Stimulated activated CD4-positive, alpha-beta T cell treated with anti-CD3 and anti-CD28 coated beads, Interleukin-2, amount 100 ng/mL, for 4 hours (primary cell): ENCODE measurements at places on chromosomes 12 and 14.

- DNase-seq = no peak
These were observed 114.0 kb downstream of the RPAP3 start for GRCh38 chr12:47591795-47592194.

GRCh38 chr12:47979166-47979565, 15.8 kb downstream of the TMEM106C start:
- no peak for DNase-seq

GRCh38 chr12:88255847-88256246, 113.7 kb downstream of the TMTC3 start:
- DNase-seq = no peak

- DNase-seq = no peak
These were observed 84.1 kb downstream of the BCL11B start for GRCh38 chr14:99187858-99188257.

DNA sequence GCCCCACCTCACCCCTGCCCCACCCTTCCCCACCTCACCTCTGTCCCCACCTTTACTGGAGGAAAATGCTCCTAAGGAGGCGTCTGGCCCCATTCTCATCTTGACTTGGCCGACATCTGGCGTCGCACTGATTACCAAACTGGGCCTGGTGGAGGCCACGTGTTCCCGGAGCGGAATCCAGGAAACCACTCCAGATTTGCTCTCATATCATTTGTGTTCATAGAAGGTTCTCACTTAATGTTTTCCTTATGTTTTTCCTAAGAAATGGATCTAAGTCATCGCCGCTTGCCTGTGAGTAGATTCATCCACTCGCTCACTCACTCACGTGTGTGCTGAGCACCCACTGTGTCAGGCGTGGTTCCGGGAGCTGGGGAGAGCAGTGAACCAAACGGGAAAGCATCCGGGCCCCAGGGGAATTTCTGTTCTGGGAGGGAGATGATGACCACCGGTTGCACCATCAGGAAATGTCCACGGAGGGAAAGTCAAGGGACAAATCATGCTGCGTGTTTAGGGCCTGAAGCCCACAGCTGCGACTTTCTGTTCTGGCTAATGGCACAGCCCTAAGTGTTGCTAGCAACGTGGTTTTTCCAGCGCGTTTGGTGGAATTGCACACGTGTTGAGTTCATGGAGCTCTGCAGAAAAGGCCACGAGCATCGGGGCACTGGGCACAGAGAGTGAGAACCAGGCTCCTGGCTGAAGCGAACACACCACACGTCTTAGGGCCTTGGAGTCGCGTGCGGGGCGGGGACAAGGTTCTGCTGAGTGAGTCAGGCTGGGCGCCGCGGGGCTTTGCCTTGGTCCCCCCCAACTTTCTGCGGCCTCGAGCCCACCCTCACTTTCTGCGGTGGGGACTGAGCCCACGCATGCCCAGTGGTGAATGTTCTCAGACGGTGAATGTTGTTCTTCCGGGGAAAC, 57.7 kb downstream of the ADGRD1 start:
- DNase-seq = no peak

DNA sequence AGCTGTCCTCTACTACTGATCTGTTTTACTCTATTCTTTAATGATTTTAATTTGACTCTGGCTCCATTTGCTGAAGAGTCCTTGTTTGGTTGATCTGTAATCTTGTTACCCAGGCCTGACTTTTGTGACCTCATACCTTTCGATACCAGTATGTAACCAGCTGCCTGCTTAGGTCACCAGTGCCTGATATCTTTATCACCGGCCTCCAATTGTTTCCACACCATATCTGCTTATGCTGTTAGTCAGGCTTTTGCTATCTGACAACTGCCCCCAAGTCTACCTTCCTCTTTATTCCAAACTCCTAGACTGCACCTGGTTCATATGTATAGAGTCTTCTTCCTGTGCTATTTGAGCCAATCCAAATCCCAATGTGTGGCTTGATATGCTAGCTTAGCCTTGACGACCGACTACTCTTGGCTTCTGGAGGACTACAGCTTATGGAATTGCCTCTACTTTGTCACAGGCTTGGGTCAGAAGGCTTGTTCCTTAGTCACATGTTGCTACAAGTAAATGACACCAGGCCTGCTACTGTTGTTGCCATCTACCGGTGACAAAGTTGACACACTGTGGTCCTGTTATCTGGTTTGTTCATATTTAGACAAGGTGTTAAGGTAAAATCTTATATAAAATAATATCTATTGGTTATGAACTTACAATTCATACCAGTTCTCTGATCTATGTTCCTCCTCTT, 193.9 kb downstream of the TRHDE start:
- no peak for DNase-seq

DNA sequence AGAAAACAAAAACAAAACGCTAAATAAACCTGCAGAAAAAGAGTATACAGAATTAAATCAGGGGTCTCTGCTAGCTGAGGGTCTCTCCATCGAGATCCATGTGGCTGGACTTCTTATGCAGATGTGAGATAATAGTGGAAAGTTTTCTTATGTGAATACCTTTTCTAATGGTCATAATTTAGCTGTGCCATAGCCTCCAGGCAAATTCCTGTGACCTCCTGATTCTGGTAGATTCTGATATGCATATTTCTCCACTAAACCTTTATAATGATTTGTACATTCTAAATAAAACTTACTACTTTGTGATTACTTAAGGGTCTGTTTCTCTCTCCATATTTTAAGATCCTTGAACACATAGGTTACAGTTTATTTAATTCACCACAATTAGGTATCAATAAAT, 1002.6 kb downstream of the GALC start:
- DNase-seq = no peak

DNA sequence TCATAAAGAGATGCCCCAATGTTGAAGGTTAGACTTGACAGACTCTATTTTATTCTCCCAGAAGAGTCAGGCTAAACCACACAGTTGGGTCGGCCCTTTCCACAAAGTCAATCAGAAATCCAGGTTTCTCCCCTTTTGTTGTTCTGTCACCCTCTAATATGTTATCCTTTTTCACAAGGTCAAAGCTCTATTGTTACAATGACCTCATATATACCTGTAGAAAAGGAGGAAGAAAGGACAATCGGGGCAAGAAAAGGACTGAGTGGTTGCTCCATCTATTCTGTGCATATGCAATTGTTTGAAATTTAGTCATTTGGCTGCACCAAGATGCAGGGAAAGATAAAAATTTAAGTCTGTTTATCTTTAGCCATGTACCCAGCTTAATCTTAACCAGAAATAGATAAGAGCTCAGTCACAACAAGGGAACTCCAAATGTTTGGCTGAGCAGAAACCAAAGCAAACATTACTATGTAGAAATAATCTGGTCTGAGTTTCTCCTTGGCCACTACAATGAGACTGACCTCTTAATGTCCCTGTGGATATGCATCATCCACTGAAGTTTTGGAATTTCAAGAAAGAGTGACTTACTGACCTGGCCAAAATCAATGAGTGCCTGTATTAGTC, 503.7 kb downstream of the GALC start:
- no peak for DNase-seq

DNA sequence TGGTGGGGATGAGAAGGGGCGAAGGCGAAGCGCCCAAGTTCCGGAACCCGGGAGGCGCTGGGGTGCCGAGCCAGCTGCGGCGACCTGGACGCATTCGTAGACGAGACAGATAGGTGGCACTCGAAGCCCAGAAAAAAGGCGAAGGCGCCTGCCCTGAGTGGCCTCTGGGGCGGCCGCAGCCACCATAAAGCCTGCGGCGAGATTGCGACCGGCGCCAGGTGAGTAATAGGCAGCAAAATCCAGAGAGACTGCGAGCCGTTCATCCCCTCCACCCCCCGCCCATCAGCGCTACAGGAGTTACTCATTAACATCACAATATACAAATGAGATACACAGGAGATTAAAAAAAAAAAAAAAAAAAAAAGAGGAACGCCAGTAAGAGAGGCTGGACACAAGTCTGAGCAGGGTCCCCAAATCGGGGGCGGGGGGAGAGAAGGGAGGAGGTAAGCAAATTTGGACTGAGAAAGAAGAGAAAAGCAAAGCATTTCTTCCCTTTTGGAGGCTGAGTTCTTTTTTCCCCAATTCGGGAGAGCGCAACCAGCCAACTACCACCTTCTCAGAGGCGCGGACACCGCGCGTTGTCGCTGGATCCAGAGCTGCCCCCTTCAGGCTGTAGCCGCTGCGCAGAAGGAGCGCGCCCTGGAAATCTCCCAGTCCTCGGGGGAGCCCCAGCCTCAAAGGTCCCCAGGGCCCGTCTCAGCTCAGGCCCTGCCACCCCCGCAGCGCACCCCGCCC, 15.7 kb downstream of the TBX3 start:
- DNase-seq = no peak

GRCh38 chr14:26180221-26180620, 417.6 kb downstream of the NOVA1 start:
- no peak for DNase-seq

DNA sequence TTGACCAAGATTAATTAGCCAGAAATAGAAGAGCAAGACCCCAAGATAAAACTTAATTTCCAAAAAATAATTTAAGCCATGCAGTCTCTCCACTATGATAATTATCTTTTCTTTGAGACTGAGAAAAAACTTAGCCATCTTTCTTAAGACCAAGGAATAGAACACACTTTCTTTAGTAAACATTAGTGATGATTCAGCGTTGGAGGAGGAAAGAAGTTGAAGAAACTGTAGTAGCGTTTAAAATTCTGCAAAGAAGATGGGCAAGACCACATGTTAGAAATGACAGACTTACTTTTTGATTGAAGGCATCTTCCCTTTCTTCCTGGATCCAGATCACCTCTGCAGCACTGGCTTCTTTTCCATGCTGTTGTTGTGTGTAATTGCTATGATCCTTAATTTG, 124.8 kb upstream of the RASSF8 start:
- no peak for DNase-seq

DNA sequence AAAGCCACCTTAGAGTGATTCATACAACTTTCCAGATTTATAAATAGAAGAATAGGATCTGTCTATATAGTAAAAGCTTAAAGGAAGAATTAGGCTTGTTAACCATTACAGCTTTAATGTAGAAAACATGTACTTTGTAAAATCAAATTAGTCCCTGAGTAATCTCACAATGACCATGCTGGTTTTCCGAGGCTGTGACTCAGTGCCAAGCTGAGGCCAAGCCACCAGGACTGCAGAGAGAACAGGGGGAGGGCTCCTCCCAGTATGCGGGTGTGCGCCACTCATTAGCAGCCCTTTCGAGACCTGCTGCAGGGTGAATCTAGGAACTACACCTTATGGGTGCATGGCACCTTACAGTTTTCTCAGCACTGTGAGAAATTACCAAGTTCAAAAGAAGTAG, 167.0 kb downstream of the EFCAB11 start:
- no peak for DNase-seq

GRCh38 chr14:101065246-101065645, 161.7 kb upstream of the RTL1 start:
- no peak for DNase-seq

- no peak for DNase-seq
These were observed 6.1 kb downstream of the RND1 start for GRCh38 chr12:48859607-48860006.

- no peak for DNase-seq
These were observed 918.7 kb downstream of the AACS start for GRCh38 chr12:125983784-125984500.

DNA sequence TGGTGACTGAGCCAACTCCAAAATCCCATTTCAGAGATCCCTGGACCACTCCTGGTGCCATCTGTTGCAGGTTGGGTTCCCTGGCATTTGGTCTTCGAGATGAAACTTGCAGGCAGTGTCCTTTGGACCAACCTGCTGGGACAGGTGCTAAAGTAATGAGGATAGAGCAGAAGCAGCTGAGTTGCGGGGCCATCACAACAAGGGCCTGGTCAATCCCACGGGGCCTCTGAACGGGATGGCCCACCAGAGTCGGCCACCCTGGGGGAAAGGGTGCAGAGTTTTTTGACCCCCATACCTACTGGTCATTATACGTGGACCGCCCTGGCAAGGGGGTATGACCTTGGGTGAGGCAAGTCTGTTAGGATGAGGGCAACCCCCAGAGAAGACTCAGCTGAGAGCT, 39.3 kb downstream of the DLK1 start:
- no peak for DNase-seq

- DNase-seq = no peak
These were observed 40.4 kb downstream of the SFSWAP start for GRCh38 chr12:131751335-131751734.

DNA sequence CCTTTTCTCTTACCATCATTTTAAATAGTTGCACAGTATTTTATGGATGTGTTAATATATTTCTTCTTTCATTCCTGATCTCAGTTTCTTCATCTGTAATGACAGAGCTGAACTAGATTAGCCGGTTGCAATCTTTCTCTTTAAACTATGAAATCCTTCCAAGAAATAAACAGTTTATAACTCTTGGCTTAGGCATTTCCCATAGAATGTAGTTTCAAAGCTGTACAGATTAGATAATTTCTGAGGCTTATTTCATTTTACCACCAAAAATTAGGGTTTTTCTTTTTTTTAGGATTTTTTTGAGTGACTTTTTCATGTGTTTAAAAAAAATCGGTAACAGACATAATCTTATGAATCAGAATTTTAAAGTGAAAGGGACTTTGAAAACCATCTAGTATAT, 144.0 kb downstream of the RAD51B start:
- DNase-seq = no peak

DNA sequence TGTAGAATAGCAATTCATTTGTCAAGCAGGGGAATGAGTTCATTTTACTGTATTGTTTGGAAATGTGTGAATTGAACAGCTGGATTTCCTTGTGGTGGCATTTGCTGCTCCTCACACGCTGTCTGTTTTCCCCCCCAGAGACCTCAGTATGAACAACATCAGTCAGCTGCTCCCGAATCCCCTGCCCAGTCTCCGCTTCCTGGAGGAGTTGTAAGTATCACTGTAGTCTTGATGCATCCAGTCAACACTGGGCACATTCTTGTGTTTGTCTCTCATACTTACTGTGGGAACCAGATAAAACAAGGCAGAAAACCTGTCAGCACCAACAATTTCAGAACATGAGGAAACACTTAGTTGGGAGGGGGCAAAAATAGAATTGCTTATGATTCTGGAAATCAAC, 64.9 kb downstream of the LGR5 start:
- DNase-seq = no peak

DNA sequence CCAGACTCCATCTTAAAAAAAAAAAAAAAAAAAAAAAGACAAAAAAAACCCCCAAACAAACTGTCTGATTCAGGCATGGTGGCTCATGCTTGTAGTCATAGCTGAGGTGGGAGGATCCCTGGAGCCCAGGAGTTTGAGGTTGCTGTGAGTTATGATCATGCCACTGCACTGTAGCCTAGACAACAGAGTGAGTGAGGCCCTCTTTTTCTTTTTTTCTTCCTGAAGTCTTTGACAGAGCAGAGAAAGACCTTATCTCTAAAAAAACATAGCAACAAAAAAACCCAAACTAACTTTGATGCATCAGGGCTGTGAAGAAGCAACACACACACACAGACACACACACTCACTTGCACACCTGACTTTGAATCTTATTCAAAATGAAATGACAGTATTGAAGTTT, 7.7 kb upstream of the AMN1 start:
- DNase-seq = peak; percentile 71
